ENCODE measurements at places on chromosomes 12 and 14.

GRCh38 chr14:91873471-91874415 is 6.4 kb upstream of the TC2N start:
- peak; percentile 26 for DNase-seq

DNA sequence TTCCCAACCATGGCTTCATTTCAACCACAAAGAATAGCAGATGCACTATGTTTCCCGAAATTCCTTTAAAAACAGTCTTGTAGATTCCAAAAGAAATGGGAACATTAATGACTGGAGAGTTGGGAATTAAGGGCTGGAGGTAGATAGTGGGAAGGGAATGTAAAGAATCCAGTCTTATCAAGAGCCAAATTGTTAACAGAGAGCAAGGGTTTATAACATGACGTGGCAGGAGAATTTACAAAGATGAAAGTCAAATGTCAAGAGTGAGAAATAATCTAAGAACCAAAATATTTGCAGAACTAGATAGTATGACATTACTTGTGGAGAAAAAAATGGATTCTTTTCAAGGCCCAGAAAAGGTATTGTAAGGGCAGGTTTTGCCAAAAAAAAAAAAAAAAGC is 200.9 kb downstream of the GRIN2B start:
- no peak for DNase-seq

DNA sequence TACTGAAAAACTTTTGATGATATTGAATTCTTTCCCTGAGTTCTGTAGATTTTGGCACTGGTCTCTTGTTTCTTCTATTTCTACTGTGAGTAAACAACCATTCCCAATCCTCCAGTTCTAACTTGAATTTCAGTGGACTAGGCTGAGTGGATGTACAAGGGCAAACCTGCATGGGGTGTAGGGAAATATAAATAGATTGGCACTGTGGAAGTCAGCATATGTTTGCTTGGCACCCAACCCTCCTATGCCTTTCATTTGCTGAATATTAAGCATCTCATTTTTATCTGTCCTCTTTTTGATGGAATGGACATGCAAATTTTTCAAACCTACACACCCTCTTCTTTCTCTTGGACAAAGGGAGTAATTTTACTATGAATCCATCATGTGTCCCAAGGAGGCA is 828.3 kb downstream of the DIO2 start:
- DNase-seq, result no peak

DNA sequence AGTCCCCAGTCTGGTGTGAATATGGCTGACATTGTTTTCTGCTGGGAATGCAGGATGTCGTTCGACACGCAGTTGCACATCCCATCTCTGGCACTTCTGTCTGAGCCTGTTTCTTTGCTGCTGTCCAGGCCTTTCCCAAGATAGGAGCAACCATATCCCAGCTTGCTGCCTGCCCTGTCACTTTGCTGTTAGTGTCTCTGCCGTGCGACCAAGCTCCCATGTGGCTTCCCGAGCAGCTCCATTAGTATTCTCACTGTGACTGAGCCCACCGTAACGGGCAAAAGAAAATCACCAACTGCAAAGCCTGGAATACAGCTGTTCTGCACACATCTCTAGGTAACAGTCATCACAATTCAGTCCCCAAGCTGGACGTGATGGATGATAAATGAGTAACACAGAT is 66.0 kb upstream of the CPSF6 start:
- DNase-seq, result no peak

DNA sequence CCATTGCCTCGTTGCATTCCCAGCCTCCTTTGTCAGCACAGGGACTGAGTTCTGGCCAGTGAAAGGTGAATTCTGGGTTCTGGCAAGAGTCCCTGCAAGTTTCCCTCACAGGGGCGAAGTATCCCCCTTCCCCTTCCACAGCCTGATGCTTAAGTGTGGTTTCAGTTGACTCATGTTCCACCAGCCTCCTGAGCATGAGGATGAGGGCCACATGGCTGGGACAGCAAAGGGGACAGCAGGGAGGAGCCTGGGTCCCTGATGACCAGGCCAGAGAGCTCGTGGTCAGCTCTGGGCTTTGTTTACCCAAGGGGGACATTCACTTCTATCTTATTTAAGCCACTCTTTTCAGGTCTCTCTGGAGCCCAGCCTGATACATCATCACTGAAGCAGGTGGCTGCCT is 36.5 kb downstream of the CACNA2D4 start:
- no peak for DNase-seq

- DNase-seq, result peak; percentile 93
Measured at GRCh38 chr12:38904537-38905479, 583 bp downstream of the CPNE8 start.

- DNase-seq, result peak; percentile 60
Measured at GRCh38 chr12:55972911-55973598, 823 bp upstream of the RAB5B start.

DNA sequence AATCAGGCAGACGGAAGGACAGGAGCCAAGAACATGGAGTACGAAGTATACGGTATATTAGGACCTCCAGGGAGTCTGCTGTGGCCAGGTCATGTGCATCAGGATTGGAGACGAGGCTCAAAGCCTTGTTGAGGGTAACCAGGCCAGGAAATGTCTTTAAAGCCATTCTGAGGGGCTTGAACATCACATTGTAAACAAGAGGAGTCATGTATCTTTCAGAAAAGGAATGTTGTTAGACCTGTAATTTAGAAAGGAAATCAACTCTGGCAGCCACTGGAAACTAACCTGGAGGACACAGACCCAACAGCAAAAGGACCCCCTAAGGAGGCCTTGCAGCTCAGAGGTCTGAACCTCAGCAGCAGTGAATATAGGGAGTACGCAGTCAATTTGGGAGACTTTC is 7.5 kb downstream of the MAP3K9 start:
- no peak for DNase-seq

DNA sequence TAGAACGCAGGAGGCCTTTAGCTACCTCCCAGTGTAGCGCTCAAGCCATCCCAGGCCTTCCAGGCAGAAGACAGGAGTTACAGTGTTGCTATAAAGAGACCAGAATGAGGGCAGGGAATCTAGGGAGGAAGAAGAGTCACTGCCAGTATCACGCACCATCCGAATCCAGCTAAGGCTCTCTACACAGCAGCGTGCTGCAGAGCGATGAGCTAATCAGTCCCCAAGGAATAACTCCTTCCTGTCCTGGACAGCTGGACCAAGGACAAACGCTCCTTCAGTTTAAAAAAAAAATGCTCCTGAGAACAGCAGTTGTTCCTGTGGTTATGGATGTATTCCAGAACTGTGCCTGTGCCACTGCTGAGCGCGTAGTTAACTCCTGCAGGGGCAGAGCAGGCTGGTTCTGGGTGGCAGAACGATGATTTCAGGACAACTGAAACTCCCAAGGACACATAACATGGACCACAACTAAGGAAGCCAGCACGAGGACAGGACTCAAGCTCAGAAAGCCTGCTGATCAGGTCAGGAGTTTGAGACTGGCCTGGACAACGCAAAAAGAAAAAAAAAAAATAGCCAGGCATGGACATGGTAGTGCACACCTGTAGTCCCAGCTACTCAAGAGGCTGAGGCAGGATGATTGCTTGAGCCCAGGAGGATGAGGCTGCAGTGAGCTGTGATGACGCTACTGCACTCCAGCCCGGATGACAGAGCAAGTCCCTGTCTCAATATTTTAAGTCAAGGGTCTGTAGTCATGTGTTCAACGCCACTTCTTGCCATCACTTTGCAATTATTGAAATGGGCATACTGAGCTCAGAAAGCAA is 2.6 kb downstream of the IFFO1 start:
- DNase-seq, result no peak

DNA sequence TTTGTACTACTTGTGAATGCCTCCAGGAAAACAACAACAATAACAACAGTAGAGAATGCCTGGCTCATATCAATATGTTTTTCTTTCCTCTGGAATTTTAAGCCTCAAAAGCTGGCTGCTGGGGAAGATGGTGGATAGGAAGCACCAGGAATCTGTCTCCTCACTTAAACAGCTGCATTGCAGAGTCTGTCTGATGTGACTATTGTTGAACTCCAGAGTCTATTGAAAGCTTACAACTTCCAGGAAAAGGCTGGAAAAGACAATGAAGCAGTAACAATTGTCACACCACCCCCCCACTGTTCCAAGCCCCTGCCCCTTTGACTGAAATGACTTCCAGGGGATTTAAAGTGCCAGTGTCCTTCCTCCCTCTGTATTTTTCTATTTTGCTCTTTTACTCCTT is 309.7 kb downstream of the BMP4 start:
- DNase-seq, result no peak

- peak; percentile 81 for DNase-seq
Measured at GRCh38 chr14:103391048-103391447, 5.8 kb downstream of the MARK3 start.

- no peak for DNase-seq
Measured at GRCh38 chr14:47921133-47921532, 245.7 kb upstream of the MDGA2 start.

DNA sequence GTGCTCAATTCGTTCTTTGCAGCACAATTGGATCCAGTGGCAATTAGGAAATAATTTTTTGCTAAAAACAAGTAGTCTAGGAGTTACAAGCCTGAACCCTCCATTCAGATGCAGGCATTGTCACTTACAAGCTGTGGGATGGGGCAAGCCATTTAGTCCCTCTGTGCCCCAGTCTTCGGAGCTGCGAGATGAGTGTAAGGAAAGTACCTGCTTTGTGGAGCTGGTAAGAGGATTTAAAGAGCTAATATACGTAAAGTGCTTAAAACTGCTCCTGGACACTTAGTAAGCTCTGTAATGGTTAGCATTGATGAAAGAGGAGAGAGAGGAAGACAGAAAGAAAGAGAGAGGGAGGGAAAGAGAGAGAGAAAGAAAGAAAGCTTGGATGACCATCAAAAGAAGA is 112.5 kb downstream of the LGMN start:
- no peak for DNase-seq

GRCh38 chr14:75877884-75878283 is 103.9 kb downstream of the TGFB3 start:
- no peak for DNase-seq

GRCh38 chr12:54425702-54426101 is 6.6 kb upstream of the ITGA5 start:
- no peak for DNase-seq

GRCh38 chr12:9928607-9929006 is 3.6 kb downstream of the CLEC2A start:
- peak; percentile 51 for DNase-seq

DNA sequence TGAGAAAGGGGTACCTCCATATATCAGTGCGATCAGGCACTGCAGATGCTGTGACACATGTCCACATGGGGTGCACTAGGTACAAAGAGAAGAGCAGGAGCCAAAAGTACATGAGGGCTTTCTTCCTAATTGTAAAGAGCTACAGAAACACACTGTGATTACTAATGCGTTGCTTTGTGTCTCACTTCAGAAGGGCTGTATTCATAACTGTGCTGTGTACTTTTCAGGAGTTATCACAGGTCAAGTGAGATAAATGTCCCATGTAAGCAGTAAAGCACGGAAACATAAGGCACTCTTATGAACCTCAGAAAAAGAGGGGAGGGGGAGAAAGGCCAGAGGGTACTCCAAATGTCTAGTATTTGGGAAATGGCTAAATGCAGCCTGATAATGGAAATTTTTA is 10.6 kb downstream of the SPRING1 start:
- DNase-seq, result no peak

DNA sequence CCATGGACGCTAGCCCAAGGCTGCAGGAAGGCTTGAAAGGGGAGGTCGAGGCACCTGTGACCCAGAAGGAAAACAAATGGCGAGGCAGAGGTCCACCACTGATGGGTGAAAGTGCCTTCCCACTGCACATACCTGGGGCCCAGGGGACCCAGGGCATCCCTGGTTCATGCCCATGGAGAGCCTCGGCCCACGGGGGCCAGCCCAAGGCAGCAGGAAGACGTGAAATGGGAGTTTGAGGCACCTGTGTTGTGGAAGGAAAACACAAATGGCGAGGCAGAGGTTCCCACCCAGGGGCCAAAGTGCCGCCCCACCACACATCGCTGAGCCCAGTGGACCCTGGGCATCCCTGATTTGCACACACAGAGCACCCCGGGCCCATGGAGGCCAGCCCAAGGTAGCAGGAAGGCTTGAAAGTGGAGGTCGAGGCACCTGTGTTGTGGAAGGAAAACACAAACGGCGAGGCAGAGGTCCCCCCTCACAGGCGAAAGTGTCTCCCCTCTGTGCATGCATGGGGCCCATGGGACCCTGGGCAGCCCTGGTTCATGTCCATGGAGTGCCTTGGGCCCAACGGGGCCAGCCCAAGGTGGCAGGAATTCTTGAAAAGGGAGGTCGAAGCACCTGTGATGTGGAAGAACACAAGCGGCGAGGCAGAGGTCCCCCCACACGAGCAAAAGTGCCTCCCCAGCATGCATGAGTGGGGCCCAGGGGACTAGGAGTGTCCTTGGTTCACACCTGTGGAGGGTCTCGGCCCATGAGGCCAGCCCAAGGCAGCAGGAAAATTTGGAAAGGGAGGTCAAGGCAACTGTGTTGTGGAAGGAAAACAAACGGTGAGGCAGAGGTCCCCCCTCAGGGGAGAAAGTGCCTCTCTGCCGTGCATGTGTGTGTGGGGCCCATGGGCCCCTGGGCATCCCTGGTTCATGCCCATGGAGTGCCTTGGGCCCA is 383.3 kb downstream of the ALG10 start:
- no peak for DNase-seq

DNA sequence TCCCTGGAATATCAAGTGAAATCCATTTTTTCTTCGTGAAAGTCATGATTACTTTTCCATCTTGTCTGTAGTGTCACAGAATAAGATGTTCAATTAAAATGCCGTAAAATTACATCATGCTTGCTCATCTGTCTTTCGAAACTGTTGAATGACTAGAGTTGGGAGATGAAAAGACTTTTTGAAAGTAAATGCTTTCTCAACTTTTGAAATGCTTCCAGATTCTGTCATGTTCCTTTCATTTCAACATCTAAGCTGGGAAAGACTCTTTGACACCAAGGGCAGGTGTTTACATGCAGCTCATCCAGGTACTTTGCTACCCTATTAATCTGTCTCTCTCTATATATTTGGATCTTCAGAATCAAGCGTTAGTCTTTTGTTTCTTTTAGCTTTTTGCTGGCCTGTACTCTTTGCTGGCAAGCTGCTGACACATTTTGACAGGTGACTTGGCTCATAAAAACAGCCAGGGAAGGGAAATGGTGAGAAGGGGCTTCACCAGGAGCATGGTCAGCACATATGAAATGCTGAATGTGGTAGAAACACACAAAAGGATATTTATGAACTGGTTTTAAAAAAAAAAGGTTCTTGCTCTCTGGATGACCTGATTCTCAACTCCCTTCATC is 77.0 kb upstream of the METAP2 start:
- DNase-seq, result peak; percentile 10
